A375 (cell line): ENCODE measurements at places on chromosomes 16 and 17. TPM values are rescaled to one million over a fixed set of nuclear protein-coding genes. Genes with fewer than 3 reads are reported as not detected.

USP31 gene
- total RNA-seq: 4.0 and 6.2 TPM in 2 replicates

PLLP gene
- total RNA-seq: not detected in 2 replicates

WNT3 gene
- 2.0 and 2.5 TPM in 2 replicates for total RNA-seq

TEFM gene
- 13.6 and 18.4 TPM in 2 replicates for total RNA-seq

CSH2 gene
- not detected in 2 replicates for total RNA-seq
